ENCODE measurements at places on chromosomes 1 and 21. TPM values are rescaled to one million over a fixed set of nuclear protein-coding genes. Genes with fewer than 3 reads are reported as not detected.

GRCh38 chr1:151832318-151832980 lies 847 bp upstream of the RORC start:
- peaks cover 8% of the 10 kb centered on the region for H3K27me3 ChIP-seq
- H3K36me3 ChIP-seq, result no peaks in the 10 kb centered on the region
- DNase-seq, result peak; percentile 84
- H3K4me3 ChIP-seq, result no peak overlapping the region
- peaks cover 63% of the 10 kb centered on the region for H3K4me1 ChIP-seq

DNA sequence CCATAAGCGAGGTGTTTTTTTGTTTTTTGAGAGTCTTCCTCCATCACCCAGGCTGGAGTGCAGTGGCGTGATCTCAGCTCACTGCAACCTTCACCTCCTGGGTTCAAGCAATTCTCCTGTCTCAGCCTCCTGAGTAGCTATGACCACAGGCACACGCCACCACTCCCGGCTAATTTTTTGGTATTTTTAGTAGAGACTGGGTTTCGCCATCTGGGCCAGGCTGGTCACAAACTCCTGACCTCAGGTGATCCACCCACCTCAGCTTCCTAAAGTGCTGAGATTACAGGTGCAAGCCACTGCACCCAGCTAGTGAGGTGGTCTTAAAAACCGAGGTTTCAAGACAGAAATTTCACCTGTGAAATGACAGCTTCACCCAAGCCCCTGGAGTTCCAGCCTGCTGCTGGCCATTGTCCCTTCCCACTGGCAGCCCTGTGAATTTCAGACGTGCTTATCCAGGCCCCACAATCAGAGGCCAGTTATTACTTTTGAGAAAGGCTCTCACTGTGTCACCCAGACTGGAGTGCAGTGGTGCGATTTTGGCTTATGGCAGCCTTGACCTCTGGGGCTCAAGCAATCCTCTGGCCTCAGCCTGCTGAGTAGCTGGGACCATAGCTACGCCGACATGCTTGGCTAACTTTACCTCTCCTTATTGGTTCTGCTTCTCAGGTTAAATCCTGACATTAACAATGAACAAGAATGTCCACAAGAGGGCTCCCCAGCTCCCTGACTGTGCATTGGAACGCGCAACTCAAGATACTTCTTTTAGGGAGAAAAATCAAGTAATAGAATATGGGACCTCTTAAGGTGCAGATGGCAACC lies 19.4 kb downstream of the ENO1 start:
- no peaks in the 10 kb centered on the region for H3K27me3 ChIP-seq
- no peak overlapping the region for H3K4me3 ChIP-seq
- DNase-seq, result peak; percentile 61
- H3K27ac ChIP-seq, result peak overlapping the region; percentile 52
- H3K4me1 ChIP-seq, result peaks cover 45% of the 10 kb centered on the region
- H3K36me3 ChIP-seq, result no peaks in the 10 kb centered on the region

- no peaks in the 10 kb centered on the region for H3K27me3 ChIP-seq
- no peaks in the 10 kb centered on the region for H3K36me3 ChIP-seq
- no peak for DNase-seq
Observed at GRCh38 chr1:43074244-43074643, 97.8 kb downstream of the EBNA1BP2 start.

Gene LCE6A
- not detected for total RNA-seq

Gene GART
- total RNA-seq, result 76.9 TPM

GRCh38 chr1:77333501-77333900 lies 51.7 kb downstream of the AK5 start:
- H3K4me1 ChIP-seq, result no peaks in the 10 kb centered on the region
- no peak overlapping the region for H3K4me3 ChIP-seq
- DNase-seq, result no peak

DNA sequence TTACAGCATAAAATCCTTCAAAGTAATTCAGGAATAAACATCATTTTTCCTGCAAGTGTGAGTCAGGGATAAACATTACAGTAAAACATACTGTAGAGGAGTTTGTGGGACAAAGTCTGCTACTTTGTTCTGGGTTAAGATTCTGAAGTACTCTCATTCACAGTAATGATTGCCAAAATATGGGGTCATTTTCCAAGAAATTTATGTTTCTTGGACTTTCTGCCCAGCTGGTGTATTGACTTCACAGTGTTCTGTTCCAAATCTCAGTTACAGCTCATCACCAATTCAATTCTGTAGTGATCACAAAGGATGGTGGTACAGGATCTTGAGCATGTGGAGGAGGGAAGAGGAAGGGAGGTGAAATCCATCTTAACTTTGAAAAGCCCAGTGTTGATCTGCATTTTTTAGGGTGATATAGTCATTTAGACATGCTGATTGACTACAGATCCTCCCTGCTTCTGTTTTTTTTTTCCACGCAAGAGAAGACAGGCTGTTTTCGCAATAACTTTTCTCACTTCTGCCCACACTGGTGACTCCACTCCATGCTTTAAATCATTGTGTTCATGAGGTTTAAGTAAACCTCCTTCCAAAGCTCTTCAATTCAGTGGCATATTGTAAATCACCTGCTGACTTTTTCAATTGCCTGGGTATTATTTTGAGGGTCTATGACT lies 60.4 kb upstream of the C1orf53 start:
- H3K27ac ChIP-seq, result no peak overlapping the region
- H3K4me3 ChIP-seq, result no peak overlapping the region
- DNase-seq, result peak; percentile 72
- H3K4me1 ChIP-seq, result peaks cover 4% of the 10 kb centered on the region

Gene ACTN2
- 1.3 TPM for total RNA-seq

Gene KCNJ9
- not detected for total RNA-seq

DNA sequence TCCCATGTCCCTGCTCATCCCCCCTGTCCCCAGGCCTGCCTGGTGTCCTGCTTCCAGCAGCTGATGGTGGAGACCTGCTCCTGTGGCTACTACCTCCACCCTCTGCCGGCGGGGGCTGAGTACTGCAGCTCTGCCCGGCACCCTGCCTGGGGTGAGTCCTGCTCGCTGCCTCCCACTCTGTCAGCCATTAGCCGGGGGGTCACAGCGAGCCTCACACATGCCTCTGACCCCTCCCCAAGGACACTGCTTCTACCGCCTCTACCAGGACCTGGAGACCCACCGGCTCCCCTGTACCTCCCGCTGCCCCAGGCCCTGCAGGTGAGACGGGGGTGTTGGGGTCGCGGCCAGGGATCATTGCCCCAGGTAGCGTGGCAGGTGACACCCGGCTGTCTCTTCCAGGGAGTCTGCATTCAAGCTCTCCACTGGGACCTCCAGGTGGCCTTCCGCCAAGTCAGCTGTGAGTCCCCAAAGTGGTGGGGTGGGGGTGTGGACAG lies 10.0 kb downstream of the SCNN1D start:
- no peaks in the 10 kb centered on the region for H3K36me3 ChIP-seq
- peaks cover 28% of the 10 kb centered on the region for H3K27me3 ChIP-seq
- no peaks in the 10 kb centered on the region for H3K4me1 ChIP-seq
- H3K27ac ChIP-seq, result no peak overlapping the region

- peaks cover 5% of the 10 kb centered on the region for H3K4me1 ChIP-seq
- H3K4me3 ChIP-seq, result no peak overlapping the region
- H3K27ac ChIP-seq, result no peak overlapping the region
- DNase-seq, result no peak
- H3K36me3 ChIP-seq, result no peaks in the 10 kb centered on the region
Observed at GRCh38 chr1:198253668-198254067, 96.9 kb downstream of the NEK7 start.

DNA sequence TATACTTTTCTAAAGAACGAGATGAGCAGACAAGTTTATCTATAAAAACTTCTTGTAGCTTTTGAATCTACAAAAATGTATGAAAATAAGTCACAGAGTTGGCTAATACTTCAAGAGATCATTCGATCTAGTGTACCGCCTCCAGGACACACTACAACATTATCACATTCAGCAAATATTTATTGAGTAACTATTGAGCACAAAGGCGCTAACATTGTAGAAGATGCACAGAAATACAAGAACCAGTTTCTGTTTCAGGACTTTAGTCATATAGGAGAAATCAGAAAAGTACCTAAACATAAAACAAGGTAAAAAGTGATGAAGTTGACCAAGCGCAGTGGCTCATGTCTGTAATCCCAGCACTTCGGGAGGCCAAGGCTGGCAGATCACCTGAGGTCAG lies 20.6 kb downstream of the WASF2 start:
- H3K36me3 ChIP-seq, result no peaks in the 10 kb centered on the region
- H3K4me1 ChIP-seq, result peaks cover 97% of the 10 kb centered on the region
- H3K27me3 ChIP-seq, result no peaks in the 10 kb centered on the region
- H3K4me3 ChIP-seq, result no peak overlapping the region
- no peak for DNase-seq

- no peak for DNase-seq
- no peak overlapping the region for H3K4me3 ChIP-seq
- peaks cover 45% of the 10 kb centered on the region for H3K4me1 ChIP-seq
- H3K27me3 ChIP-seq, result no peaks in the 10 kb centered on the region
- no peak overlapping the region for H3K27ac ChIP-seq
Observed at GRCh38 chr1:234868296-234869147, 258.5 kb upstream of the IRF2BP2 start.

- no peaks in the 10 kb centered on the region for H3K36me3 ChIP-seq
- DNase-seq, result no peak
- H3K27ac ChIP-seq, result no peak overlapping the region
- no peak overlapping the region for H3K4me3 ChIP-seq
- H3K27me3 ChIP-seq, result peaks cover 22% of the 10 kb centered on the region
Observed at GRCh38 chr1:166972193-166972592, 3.1 kb downstream of the ILDR2 start.

Gene CHIA
- 1.5 TPM for total RNA-seq

GRCh38 chr1:72845381-72845780 lies 563.0 kb upstream of the NEGR1 start:
- H3K36me3 ChIP-seq, result no peaks in the 10 kb centered on the region
- no peak overlapping the region for H3K4me3 ChIP-seq
- no peak for DNase-seq
- H3K27me3 ChIP-seq, result no peaks in the 10 kb centered on the region

DNA sequence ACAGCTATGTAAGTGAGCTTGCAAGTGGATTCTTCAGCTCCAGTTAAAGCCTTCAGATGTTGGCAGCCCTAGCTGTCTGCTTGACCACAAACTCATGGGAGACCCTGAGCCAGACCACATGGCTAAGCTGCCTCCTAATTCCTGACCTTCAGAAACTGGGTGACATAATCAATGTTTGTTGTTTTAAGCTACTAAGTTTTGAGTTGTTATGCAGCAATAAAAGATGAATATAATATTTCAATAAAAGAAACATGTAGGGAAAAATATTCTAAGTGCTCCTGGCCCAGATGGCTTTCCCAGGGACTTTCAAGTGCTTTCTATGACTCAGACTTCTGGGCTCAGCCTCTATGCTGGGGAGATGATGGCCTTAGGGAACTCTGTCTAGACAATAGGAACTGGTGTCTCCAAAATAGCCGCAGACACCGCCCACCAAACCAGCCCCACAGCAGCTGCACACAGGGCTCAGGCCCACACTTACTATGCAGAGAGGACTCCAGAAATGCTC lies 20.3 kb upstream of the AZIN2 start:
- no peaks in the 10 kb centered on the region for H3K27me3 ChIP-seq
- no peak overlapping the region for H3K4me3 ChIP-seq
- no peak for DNase-seq
- H3K4me1 ChIP-seq, result peaks cover 4% of the 10 kb centered on the region
- no peaks in the 10 kb centered on the region for H3K36me3 ChIP-seq
- H3K27ac ChIP-seq, result no peak overlapping the region

DNA sequence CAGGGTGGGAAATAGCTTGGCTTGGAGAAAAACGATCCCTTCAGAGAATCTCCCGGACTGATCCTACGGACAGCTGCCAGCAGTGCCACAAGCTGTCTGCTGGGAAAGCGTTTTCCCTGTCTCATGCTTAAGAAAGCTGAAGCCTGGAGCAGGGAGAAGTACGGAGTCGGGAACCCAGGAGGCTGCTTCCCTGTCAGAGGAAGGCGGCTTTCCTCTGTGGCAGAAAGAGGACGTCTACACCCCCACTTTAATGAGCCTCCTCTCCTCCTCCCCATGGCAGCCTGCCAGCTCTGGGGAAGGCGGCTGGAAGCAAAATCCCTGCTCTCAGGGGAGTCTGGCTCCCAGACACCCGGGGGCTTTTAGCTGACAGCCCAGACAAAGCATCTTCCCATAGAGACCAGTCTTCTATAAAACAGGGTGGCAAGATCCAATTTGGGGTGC lies 7.3 kb downstream of the KIF21B start:
- H3K27ac ChIP-seq, result peak overlapping the region; percentile 35
- DNase-seq, result no peak
- no peaks in the 10 kb centered on the region for H3K36me3 ChIP-seq
- peaks cover 95% of the 10 kb centered on the region for H3K4me1 ChIP-seq
- no peaks in the 10 kb centered on the region for H3K27me3 ChIP-seq
- H3K4me3 ChIP-seq, result no peak overlapping the region

- H3K4me3 ChIP-seq, result no peak overlapping the region
- H3K4me1 ChIP-seq, result no peaks in the 10 kb centered on the region
- H3K36me3 ChIP-seq, result no peaks in the 10 kb centered on the region
- H3K27me3 ChIP-seq, result no peaks in the 10 kb centered on the region
- DNase-seq, result no peak
- no peak overlapping the region for H3K27ac ChIP-seq
Observed at GRCh38 chr1:200437556-200438203, 27.8 kb upstream of the ZNF281 start.

Gene NPPB
- total RNA-seq, result not detected

DNA sequence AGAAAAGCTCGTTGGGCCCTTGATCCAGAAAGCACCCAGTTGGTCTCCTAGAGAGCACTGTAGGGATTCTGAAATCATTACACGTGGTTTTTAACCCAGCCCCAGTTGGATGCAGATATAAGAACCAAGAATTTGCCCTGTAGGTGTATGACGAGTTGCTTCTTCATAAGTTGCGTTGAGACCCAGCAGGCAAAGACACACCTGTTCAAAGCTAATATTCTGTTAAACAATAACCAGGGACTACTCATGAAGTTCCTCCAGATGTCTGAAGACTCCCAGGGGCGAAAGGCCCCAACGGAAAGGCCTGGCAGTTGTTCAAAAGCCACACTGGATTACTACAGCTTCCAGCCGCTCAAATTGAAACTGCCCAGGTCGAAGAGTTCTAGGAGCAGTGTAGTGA lies 88.6 kb upstream of the HNRNPU start:
- peaks cover 8% of the 10 kb centered on the region for H3K4me1 ChIP-seq
- no peak overlapping the region for H3K4me3 ChIP-seq
- H3K27me3 ChIP-seq, result no peaks in the 10 kb centered on the region
- DNase-seq, result no peak
- no peak overlapping the region for H3K27ac ChIP-seq

GRCh38 chr21:15058854-15059263 lies 5.9 kb downstream of the NRIP1 start:
- H3K4me3 ChIP-seq, result no peak overlapping the region
- H3K4me1 ChIP-seq, result peaks cover 92% of the 10 kb centered on the region
- peak overlapping the region; percentile 47 for H3K27ac ChIP-seq
- no peak for DNase-seq
- no peaks in the 10 kb centered on the region for H3K36me3 ChIP-seq

GRCh38 chr1:1206376-1206965 lies at the start of gene TNFRSF18:
Gene TNFRSF18, minus strand, starts transcription at chr1:1206592. Its CDS starts 21 bp downstream, at chr1:1206571.
- H3K4me3 ChIP-seq, result no peak within 1 kb of the TSS
- H3K4me1 ChIP-seq, result peaks cover 7% of the 10 kb centered on the region
- no peak for DNase-seq

Gene CHRNB2
- not detected for total RNA-seq

DNA sequence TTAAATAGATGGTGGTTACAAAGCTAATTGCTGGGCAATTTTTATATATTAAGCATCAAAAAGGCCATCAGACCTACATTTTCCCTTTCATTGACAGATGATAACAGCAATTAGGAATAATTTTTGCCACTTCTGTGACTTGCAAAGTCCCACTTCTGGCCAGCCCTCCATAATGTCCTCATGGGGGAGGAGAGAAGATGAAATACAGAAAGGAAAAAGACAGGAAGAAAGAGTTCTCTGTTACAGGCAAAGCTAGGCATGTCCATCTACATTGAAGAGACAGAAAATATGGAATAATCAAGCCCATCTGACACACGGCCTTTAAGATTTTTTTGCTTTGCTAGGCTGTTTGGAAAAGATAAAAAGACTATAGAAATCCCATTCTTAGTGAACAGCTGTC lies 108.0 kb downstream of the ENAH start:
- no peaks in the 10 kb centered on the region for H3K4me1 ChIP-seq
- no peak overlapping the region for H3K27ac ChIP-seq
- DNase-seq, result no peak
- H3K4me3 ChIP-seq, result no peak overlapping the region

Measured in left lung (tissue), 14 donors.